ENCODE measurements at places on chromosomes 3 and 15.

DNA sequence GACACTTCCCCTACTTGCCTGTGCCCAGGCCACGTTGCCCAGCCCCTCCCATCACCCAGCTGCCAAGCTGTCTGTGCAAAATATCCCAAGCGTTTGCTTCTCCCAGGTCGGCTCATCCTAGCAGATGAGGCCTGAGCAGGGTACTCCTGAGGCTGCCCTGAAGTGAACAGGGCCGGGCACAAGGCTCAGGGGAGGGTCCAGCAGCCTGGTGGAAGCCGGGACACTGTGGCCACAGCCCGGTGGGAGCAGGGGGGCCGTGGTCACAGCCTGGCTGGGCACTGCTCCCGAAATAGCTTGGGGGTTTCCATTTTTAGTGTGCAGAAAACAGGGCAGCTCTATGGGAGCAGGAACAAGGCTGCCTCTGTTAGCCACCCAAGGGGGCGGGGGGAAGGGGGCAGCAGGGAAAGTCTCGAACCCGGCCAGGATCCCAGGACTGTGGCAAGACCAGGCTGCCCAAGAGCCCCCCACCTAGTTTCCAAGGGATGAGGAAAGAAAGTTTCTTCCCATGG lies 3.4 kb downstream of the PLXNB1 start:
- no peak for DNase-seq

GRCh38 chr3:46243560-46243959 lies 1.3 kb downstream of the CCR3 start:
- DNase-seq = no peak

- DNase-seq = no peak
Observed at GRCh38 chr3:147472846-147473245, 63.7 kb downstream of the ZIC1 start.

GRCh38 chr3:138460536-138461205 lies 26.3 kb downstream of the ESYT3 start:
- DNase-seq = no peak

GRCh38 chr3:160857476-160858119 lies 101.6 kb downstream of the PPM1L start:
- no peak for DNase-seq
